ENCODE measurements at places on chromosomes 2 and 18.

- no peak for DNase-seq
Measured at GRCh38 chr2:88197732-88198131, 27.6 kb downstream of the THNSL2 start.

GRCh38 chr18:26074246-26074645 lies 16.2 kb downstream of the SS18 start:
- no peak for DNase-seq

DNA sequence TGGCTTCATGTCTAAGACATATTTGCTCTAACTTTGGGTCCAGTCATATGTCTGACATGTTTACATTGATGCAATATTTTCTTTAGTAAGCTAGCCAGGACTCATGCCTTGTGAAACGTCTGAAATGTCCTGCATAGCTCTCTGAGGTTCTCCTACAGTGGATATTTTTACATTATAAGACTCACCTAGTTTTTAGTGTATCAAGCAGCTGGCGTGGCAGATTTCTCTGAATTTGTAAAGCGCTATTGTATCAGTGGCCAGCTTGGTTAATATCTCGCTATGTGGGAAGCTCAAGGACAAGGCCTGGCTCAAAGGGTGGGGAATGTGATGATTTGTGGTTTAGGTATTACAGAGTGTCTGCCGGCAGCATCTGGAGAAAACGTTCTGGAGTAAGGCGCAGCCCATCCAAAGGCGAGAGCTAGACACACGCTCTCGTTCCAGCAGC lies 164.3 kb downstream of the LTBP1 start:
- no peak for DNase-seq

DNA sequence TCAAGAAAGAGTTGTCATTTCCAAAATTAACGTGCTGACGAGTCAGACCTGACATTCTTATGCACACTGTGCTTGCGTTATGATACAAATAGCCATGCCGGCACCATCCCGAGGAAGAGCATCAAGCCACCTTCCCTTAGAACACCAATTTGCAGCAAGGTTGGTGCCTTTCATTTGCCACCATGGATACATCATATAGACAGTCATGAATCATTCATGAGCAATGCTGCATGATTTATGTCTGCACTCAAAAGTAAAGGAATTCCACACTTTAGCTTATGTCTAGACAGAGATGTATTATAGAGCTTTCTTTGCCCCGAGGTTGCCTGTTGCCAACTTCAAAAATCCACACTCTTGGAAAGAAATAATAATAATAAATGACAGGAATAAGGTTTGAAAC lies 166.9 kb downstream of the VWC2L start:
- DNase-seq: no peak

GRCh38 chr2:165238295-165238694 lies 919 bp upstream of the SCN2A start:
- no peak for DNase-seq

- DNase-seq: no peak
Measured at GRCh38 chr2:215849771-215850170, 163.6 kb downstream of the MREG start.

- no peak for DNase-seq
Measured at GRCh38 chr18:3525870-3526420, 76.0 kb downstream of the TGIF1 start.

- DNase-seq: no peak
Measured at GRCh38 chr2:63488118-63488713, 100.1 kb downstream of the WDPCP start.

- no peak for DNase-seq
Measured at GRCh38 chr2:239770246-239770639, 254.9 kb downstream of the NDUFA10 start.

GRCh38 chr2:40285391-40285790 lies 166.5 kb downstream of the SLC8A1 start:
- no peak for DNase-seq

DNA sequence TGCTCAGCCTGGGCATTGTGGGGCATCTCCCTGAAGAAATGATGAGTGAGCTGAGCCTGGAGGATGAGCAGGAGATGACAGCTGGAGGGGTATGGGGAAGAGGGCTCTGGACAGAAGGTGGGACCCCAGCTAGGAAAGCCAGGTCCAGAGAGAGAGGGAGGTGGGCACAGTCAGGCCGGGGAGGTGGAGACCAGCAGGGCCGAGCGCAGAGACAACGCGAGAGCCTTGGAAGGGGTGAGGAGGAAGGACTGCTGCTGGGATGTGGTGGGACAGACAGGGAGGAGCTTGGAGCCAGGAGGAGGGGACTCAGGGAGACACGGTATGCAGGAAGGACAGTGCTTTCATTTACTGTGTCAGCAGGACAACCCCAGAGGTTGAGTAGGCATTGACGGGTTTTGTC lies 8.2 kb downstream of the TRPM8 start:
- DNase-seq: no peak

DNA sequence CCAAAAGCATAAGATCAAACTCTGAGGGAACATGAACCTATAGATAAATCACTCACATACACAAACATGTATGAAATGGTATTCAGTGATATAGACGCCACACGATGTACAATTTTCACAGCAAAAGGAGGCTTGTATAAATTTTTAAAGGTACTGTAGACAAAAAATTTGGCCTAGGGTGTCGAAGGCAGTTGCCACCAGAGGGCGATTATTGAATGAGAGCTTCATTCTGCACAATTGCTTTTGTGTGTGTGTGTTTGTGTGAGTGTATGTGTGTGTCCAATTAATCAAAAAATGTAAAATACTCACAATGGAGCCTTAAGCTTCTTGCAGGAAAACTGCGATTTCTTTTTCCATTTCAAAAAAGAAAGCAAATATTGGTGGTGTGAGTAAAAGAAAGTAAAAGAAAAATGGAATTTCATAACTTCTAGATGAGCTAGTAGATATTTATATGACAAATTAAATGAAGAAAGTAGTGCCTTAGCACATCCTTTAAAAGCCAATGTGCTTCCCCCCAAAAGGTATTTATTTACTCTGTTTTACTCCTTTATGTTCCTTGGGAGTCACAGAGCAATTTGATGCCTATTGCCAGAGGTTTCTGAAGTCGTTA lies 800.1 kb downstream of the SATB2 start:
- DNase-seq: no peak

- no peak for DNase-seq
Measured at GRCh38 chr2:135638825-135639224, 102.8 kb upstream of the UBXN4 start.

DNA sequence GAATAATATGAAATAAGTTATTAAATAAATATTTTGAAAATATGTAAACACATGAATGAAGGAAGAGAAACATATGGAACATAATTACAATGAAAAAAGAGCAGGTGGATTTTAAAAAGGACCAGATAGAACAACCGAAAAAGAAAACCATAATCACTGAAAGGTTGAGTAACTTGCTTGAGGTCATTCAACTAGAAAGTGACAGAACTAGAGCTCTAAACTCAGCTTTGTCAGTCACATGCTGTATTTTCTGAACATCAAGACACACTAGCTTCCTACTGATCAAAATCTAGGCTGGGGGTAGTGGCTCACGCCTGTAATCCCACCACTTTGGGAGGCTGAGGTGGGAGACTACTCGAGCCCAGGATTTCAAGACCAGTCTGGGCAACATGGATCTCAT lies 30.0 kb upstream of the ITGAV start:
- no peak for DNase-seq

DNA sequence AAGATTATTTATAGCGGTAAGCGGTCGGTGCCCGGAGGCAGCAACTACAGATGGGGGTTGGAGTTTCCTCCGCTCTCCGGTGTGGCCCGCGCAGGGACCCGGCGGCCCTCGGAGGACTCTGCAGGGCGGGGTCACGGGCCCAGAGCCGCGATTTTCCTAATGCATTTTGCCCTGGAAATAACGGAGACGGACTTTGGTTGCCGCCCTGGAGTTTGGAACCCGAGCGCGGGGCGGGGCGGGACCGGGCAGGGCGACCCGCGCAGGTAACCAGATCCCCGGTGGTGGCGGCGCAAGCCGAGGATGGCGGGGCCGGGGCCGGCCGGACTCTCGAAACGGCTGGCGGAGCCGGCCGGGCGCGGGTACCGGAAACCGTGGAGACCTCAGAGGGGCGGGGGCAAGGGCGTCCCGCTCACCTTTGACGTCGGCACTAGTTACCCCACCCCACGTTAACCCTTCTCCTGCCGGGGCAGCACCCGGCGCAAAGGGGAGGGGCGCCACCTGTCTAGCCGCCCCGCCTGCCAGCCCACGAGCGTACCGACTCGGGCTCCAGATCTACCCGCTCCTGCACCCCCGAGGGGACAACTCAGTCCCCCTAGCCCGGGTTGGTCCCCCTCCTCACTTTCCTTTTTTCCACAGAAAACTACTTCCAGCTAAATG lies 2.9 kb downstream of the CYP26B1 start:
- peak; percentile 88 for DNase-seq

- no peak for DNase-seq
Measured at GRCh38 chr2:68857202-68857845, 13.9 kb downstream of the BMP10 start.

DNA sequence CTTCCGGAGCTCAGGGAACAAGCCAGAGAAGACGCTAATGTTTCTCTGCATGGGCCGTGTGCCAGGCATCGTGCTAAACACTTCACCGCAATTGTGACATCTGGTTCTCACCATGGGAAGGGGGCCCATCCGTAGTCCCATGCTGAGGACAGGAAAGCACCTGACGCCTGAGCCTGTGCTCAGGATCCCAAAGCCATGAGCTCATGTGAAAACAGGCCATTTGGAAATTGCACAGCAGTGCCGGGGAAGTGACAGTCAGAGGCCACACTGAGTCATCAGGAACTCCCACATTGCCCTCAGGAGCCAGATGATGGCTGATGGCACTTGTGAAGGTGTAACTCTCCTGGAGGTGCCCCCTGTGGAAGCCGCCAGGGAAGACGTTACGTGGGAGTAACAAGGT lies 141.0 kb downstream of the INHBB start:
- no peak for DNase-seq

GRCh38 chr2:153235516-153235915 lies 243.0 kb downstream of the RPRM start:
- DNase-seq: no peak

- DNase-seq: no peak
Measured at GRCh38 chr18:22847867-22848451, 85.2 kb upstream of the RBBP8 start.

DNA sequence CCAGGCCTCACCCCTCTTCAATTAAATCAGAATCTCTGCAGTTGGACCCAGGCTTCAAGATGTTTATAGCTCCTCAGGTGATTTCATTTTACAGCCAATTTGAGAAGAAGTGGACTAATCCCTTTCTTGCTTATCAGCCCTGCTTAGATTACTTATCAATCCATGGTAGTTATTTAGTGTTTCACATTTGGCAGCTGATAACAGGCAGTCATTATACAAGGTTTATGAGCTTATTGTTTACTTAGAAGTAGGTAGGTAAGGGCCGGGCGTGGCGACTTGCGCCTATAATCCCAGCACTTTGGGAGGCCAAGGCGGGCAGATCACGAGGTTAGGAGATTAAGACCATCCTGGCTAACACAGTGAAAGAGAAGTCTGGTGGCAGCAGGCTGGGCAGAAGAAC lies 237.5 kb downstream of the CTNNA2 start:
- no peak for DNase-seq

GRCh38 chr2:157257312-157258252 lies at the start of gene GALNT5:
GALNT5 (plus strand) TSS chr2:157257705; CDS start chr2:157258083, 378 bp downstream.
- peak; percentile 71 for DNase-seq

DNA sequence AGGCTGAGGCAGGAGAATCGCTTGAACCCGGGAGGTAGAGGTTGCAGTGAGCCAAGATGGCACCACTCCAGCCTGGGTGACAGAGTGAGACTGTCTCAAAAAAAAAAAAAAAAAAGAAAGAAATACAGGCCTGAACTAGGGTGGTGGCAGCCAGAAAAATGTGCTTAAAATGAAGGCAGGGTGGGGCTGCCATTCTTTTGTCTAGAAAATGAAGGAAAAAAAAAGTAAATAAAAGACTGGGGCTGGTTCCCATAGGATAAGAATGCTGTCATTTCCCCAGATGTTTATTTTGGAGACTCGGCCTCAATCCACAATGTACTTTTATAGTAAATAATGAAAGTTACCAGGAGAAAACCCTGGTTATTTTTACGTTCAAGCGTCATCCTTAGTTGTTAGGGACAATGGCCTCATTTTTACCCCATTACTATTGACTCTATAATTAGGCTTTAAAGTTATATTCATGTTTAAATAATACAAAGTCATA lies 58.9 kb downstream of the ATP8B1 start:
- DNase-seq: no peak

DNA sequence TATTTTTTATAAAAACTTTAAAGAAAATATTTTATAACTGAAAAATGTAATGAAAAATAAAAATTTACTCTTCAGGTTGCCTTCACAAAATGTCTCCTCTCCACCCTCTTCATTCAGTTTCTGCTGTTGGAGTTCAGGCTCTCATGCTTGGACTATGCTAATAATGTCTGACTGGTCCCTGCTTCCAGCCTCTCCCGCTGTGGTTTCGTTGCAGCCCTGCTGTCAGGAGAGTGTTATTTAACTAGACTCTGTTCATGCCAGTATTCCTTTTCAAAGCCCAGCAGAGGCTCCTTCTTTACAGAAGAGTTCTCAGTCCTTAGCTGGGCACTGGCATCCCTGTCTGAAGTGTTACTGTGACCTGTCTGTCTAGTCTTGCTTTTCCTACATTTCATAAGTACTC lies 40.4 kb downstream of the CLIP4 start:
- DNase-seq: no peak

GRCh38 chr2:189203177-189203799 lies 23.7 kb upstream of the COL5A2 start:
- DNase-seq: no peak

DNA sequence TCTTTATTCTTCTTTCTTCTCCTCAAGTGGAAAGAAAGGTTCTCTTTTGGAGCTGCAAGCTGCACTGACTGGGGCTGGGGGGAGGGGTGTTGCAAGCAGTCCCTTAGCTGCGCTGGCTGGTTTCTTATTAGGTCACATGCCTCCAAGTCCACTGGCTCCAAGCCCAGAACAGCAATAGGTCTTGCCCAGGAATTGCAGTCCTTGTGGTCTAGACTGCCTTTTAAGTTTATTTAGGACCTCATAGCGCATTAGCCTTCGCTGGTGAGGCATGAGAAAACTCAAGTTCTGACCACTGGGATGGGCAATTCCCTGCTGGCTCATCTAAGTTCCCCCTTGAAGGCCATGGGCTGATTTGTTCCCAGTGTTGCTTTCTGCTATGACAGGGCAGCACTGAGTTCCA lies 138.6 kb upstream of the SCN7A start:
- peak; percentile 48 for DNase-seq

- DNase-seq: no peak
Measured at GRCh38 chr2:25512707-25513106, 160.7 kb downstream of the DTNB start.
